ENCODE measurements at places on chromosomes 7 and 10.

DNA sequence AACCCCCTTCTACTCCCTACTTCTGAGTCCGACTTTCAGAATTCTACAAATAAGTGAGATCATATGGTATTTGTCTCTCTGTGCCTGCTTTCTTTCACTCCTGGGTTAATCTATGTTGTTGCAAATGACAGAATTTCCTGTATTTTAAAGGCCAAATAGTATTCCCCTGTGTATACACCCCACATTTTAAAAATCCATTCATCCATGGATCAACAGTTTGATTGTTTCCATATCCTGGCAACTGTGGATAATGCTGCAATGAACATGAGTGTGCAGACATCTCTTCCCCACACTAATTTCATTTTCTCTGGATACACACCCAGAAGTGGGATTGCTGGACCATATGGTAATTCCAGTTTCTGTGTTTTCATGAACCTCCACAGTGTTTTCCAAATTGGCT, 225.8 kb upstream of the TCERG1L start:
- DNase-seq = no peak

DNA sequence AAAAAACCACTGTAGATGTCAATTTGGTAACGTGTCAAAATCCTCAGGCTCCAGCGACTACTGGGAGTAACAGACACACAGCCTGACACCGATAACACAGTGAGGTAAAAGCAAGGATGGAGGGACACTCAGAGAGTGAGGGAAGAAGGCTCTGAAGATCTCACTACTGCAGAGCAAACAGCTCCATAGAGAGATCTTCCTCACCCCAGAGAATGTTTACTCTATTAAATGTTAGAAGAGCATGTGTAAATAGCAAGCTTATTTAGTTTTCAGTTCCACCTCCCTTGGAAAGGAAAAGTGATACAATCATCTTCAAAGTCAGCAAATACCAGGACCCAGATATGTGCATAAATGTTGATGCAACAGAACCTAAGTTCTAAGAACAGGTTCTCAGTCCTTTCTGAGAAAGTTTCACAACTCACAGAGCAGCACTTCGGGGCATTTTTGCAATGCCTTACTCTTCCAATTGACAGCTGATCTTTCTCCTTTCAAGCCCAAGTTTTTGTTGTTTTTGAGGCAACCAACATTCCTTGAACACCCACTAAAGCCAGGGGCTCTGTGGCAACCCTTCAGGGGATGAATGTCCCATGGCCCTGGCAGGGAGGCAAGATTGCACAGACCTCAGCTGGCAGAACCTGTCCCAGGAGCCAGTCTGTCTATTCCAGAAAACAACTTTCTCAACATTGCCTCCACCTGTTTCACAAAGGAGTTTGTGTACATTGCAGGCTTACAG, 177.4 kb downstream of the SFMBT2 start:
- DNase-seq = no peak

GRCh38 chr7:51275532-51275931, 41.1 kb downstream of the COBL start:
- DNase-seq = no peak

GRCh38 chr10:71754562-71754961, 18.8 kb downstream of the VSIR start:
- DNase-seq = no peak

GRCh38 chr7:12052211-12052610, 158.9 kb upstream of the TMEM106B start:
- DNase-seq = no peak

DNA sequence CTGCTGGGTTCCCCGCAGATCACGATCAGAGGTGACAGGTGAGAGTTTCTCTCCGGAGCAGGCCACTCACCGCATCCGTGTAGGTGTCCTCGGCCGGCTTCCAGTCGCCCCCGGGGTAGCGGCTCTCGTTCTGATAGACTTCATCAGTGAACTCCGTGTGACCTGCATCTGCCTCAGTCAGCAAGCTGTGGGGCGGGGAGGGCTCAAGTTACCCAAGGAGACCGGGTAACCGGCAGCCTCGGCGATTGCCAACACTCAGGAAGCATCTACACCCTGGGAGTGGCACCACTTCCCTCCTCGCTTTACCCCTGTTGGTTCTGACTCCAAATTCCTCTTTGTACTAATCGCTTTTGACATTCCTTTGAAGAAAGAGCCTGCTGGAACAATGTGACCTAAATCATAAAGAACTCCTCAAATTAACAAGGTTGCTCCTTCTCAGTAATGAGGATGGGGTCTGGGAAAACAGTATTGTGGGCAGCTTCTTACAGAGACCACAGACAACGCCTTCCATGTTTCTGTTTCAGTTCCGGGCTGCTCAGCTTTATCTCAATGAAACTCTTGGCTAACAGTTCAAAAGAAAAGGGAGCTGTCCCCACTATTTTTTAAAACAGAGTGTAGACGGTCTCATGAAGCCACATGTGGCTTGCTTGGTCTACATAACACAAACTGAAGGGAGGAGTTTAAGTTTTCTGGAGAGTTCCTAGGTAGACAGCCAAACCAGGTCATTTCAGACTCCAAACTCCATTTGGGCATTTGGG, 118.1 kb downstream of the MYOF start:
- DNase-seq = no peak

- no peak for DNase-seq
Measured at GRCh38 chr10:68895041-68895440, 6.1 kb upstream of the DDX50 start.

- DNase-seq = no peak
Measured at GRCh38 chr7:126211875-126212274, 1040.9 kb downstream of the GRM8 start.

DNA sequence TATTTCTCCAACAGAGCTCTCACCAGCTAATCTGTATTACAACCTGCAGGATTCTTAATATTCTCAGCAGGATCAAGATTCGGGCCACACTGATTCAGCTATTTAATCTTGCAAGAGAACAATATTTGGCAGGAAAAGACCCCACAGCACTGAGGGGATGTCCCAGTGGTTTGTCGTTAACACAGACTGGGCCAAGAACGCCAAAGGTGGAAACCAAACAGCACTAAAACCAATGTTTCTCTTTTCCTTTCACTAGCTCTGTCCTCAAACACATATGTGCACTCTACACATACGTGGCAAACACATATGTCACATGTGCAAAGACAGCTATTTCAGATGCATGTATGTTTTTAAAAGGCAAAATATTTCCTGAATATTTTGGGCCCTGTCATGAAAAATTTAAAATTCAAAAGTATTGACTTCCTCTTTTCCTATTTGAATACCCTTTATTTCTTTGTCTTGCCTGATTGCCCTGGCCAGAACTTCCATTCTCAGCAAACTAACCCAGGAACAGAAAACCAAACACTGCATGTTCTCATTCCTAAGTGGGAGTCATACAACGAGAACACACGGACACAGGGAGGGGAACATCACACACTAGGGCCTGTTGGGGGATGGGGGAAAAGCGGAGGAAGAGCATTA, 51.7 kb upstream of the NEBL start:
- no peak for DNase-seq

All from activated CD4-positive, alpha-beta T cell treated with anti-CD3 and anti-CD28 coated beads, Interleukin-2, amount 50 U/mL, for 24 hours (primary cell).